ENCODE measurements at places on chromosomes 4 and X. TPM values are rescaled to one million over a fixed set of nuclear protein-coding genes. Genes with fewer than 3 reads are reported as not detected.

Gene SH3D19
- 47.8 TPM for total RNA-seq

DNA sequence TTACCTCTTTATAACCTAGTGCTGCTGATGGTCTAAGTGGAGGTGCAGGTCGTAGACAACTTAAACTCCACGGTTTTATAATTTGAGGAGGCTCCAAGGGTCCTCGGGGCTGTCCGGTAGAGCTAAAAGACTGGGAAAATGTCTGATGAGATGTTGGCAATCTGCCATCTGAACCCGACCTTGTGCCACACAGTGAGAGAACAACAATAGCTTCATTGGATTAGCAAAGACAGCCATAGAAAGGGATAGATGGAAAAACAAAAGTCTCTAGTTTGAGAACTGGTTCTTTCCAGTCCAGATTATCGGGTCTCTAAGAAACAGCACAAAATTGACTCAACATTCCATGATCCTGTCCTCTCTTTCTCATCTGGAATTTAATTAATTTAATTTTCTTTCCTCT lies 31.6 kb downstream of the CD40LG start:
- no peak for DNase-seq

GRCh38 chr4:170697845-170698244 lies 608.1 kb upstream of the AADAT start:
- DNase-seq, result no peak

GRCh38 chr4:185809533-185810071 lies 2.4 kb downstream of the SORBS2 start:
- no peak for DNase-seq

Gene USP17L19
- total RNA-seq, result not detected
